ENCODE measurements at places on chromosomes 11 and 22.

GRCh38 chr11:98531576-98531975 lies 489.2 kb upstream of the CNTN5 start:
- DNase-seq = no peak

GRCh38 chr22:49735411-49735900 lies 92.2 kb downstream of the BRD1 start:
- DNase-seq = no peak

DNA sequence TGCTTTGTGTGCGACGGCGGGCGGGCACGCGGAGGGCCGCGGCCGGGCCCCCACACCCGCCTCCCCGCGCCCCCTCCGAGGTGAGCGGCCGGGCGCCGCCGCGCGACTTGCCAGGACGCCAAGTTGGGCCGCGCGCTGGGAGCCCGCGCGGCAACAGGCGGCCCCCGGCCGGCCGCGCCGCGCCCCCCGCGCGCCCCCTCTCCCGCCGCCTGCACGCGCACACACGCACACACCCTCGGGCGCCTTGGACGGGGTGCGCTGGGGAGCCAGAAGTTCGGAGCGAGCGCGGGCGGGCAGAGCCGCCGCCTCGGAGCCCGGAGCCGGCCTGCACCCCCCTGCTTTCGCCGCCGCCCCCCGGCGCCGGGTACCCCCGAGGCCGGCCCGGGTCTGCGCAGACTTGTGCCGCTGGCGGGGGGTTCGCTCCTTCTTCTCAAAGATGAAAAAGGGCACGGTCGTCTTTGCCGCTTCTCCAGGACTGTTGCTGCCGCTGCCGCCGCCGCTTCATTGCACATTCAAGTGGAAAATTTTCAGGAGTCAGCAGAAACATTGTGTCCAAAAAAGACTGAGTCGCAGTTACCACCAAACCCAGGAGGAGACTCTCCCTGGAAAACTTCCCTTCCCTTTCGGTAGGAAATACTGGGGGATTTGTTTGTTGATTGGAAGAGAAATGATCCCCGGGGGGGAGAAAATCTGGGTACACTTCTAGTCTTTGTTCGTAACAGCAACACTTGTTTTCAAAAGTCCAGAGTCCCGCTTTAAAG lies 895 bp downstream of the TEAD1 start:
- no peak for DNase-seq

DNA sequence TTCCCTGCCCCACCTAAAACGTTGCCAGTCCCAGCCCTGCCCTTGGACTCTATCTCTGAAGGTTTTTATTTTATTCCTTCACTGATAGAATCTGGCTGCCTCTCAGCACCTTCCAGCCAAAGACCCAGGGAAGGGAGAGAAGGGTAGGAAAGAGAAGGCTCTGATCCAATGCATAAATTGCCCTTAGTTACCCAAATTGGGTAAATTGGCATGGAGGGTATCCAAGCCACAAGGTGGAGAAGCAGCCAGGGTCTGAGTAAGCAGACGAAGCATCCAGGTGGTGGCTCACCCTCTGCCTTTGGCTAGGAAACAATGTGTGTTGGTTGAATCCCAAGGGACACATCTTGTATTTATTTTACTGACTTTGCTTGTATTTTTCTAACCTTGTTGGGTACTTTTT lies 89.0 kb downstream of the FEZ1 start:
- DNase-seq = no peak

All from central memory CD8-positive, alpha-beta T cell (primary cell).